Amniotic epithelial cell (primary cell): ENCODE measurements at places on chromosomes 2 and 18.

DNA sequence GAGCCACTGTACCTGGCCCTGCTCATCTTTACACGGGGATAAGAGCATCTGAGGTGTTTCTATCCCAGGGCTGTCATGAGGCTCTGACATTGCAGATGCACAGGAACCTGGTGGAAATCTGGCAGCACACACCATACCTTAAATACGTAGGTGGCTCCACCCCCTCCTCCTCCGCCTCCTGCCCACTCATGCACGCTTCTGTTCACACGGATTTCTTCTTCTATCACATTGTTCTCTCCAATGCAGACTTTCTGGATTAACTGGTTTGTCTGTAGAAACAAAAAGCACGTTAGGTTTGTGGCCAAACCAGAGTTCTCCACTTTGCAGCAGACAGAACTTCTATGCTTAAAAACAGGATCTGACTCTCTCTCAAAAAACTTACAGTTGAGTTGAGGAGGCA, 118.2 kb downstream of the CLIP4 start:
- DNase-seq = no peak

- peak; percentile 93 for DNase-seq
Measured at GRCh38 chr2:190978389-190979053, 35.5 kb downstream of the STAT1 start.

GRCh38 chr2:205687641-205687956, 5.3 kb downstream of the NRP2 start:
- no peak for DNase-seq

- DNase-seq = peak; percentile 51
Measured at GRCh38 chr2:9313443-9313842, 106.8 kb downstream of the ASAP2 start.

DNA sequence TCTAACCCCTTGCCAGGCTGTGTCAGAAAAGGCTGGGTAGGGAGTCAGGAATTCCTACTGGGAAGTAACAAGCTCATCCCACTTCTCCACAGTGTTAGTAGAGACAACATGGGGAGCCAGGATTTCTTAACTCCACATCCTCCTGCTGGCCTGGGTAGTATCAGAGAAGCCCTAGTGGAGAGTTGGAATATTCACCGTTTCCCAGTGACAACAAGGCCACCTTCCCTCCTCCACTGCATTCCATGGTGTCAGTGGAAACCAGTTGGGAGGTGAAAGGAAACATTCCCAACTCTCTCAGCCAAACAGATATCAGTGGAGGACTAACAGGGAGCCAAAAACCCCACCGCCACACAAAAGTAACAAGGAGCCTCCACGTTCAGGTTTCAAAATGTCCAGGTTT, 41.2 kb downstream of the SRD5A2 start:
- no peak for DNase-seq

DNA sequence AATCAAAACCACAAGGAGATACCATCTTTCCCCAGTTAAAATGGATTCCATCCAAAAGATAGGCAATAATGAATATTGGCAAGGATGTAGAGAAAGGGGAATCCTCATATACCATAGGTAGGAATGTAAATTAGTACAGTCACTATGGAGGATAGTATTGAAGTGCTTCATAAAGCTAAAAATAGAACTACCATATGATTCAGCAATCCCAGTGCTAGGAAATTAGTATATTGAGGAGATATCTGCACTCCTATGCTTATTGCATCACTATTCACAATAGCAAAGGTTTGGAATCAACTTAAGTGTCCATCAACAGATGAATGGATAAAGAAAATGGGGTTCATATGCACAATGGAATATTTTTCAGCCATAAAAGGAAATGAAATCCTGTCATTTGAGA, 251.2 kb downstream of the ZNF804A start:
- DNase-seq = no peak

DNA sequence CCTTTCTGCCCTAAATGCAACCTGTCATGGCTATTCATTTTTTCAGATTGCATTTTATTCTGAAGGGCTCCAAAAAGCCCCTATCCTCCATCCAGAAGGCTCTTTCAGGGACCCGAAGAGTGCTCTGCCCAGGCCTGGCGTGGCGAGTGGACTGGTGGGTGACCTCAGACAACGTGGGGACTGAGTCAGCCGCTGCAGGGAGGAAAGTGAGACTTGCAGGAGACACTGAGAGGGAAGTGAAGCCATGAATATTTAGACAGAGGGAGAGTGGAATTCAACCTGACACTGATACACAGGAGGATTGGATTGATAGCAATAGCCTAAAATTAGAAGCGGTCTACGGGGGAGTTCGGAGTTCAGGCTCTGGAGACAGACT, 63.6 kb upstream of the SIX2 start:
- DNase-seq = no peak

DNA sequence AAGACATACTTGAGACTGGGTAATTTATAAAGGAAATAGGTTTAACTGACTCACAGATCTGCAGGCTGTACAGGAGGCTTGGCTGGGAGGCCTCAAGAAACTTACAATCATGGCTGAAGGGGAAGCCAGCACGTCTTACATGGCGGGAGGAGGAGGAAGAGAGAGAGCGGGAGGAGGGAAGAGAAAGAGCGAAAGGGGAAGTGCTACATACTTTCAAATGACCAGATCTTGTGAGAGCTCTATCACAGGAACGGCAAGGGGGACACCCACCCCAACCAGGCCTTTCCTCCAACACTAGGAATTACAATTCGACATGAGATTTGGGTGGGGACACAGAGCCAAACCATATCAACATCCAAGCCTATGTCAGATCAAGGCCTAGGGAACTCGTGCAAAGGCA, 24.2 kb downstream of the MYL12B start:
- DNase-seq = no peak

DNA sequence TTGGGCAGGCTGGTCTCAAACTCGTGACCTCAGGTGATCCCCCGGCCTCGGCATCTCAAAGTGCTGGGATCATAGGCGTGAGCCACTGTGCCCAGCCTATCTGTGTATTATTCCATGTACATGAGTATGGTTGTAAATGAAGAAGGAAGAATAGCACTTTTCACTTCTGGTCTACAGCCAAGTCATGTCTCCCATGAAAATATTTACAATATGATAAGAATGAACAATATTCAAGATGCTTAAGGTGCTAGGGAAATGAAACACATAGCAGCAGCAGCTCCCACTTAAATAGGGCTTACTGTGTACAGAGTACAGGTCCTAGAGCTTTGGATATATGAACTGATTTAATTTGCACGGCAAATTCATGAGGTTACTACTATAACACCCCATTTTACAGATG, 70.3 kb upstream of the COL5A2 start:
- no peak for DNase-seq

DNA sequence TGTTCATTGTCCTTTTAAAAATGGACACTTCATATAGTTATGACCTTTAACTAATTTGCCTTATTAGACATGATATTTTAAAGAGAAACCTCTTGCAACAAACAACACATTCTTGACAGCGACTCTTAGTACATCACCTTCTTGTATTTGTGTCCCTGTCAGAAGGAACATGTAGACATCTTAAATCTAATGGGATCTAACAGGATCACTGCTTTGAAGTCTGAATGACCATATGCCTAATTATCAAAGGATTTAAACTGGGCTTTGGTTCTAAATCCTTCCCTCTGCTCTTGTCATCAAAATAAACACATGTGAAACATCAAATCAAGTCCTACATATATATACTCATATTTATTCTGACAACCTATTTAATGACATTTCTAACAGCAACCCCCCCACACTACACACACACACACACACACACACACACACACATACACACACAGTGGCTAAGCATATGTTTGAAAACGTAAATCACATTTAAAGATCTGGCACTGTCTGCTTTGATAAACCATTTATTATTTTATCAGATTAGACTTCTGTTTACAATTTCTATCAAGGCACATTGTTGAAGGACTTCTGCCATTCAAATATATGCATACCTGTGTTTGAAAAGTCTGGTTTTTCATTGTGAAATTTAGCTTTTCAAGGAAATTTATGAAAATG, 4.2 kb downstream of the GALNT13 start:
- no peak for DNase-seq

DNA sequence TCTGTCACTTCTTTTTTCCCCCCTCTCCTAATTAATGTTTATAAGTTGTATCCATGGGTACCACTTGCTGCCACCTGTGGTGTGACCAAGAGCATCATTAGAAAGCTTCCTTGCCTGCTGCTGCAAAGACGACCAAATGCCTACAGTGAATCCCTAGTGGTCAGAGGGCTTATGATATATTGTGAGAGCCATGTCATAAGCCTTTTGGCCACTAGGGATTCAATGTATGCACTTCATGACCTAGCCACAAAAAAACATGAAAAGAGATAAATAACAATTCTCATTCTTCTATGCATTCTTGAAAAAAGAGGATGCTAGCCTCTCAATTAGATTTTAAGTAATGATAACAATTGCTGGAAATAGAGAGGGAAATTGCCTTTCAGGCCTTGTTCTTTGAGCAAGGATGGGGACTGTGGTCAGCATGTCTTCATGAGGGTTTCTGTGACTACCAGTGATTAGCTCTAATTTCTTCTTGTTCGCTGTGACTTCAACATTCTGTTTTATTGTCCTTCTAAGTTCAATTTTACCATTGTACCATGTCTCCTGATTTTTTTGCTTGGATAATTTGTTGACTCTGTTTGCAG, 435.3 kb downstream of the TGIF1 start:
- no peak for DNase-seq

GRCh38 chr2:226791056-226791486, 8.5 kb downstream of the IRS1 start:
- DNase-seq = peak; percentile 71

DNA sequence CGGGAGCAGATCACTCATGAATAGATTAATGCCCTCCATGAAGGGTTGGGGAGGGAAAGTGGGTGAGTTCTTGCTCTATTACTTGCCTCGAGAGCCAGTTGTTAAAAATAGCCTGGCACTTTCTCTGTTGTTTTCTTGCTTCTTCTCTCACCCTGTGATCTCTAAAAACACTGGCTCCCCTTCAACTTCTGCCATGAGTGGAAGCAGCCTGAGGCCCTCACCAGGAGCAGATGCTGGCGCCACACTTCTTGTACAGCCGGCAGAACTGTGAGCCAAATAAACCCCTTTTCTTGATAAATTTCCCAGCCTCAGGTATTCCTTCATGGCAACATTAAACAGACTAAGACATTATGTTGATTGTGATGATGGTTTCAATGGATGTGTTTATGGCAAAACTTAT, 307.0 kb downstream of the PIEZO2 start:
- no peak for DNase-seq

DNA sequence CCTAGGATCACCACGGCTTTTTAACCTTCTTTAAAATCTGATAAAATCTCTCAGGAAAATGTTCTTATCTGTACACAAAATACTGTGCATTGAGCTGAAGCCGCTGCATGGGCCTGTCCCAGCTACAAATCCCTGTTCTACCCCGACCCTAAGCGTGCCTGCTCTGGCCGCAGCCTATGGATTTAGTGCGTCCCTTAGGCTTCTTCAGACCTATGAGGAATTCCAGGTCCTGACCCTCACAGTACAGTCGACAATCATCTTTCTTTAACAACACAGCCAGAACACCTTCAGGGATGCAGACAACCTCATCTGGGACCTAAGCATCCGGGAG, 477 bp upstream of the WDCP start:
- no peak for DNase-seq

- peak; percentile 9 for DNase-seq
Measured at GRCh38 chr18:11124054-11124453, 25.3 kb downstream of the PIEZO2 start.

DNA sequence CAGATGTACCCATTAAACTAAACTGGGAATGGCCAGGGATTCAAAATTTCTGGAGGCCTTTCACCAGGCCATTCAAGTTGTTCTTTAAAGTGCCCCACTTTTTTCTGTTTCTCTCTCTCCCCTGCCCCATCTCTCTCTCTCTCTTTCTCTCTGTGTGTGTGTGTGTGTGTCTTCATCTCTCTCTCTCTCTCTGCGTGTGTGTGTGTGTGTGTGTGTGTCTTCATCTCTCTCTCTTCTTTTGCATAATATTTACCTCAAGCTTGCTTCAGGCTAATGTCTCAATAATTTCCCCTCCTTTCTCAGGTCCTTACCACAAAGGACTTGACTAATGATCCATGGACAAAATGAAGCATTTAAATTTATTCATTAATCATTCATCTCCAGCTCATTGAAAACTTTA, 164.2 kb upstream of the KLHL14 start:
- peak; percentile 7 for DNase-seq

DNA sequence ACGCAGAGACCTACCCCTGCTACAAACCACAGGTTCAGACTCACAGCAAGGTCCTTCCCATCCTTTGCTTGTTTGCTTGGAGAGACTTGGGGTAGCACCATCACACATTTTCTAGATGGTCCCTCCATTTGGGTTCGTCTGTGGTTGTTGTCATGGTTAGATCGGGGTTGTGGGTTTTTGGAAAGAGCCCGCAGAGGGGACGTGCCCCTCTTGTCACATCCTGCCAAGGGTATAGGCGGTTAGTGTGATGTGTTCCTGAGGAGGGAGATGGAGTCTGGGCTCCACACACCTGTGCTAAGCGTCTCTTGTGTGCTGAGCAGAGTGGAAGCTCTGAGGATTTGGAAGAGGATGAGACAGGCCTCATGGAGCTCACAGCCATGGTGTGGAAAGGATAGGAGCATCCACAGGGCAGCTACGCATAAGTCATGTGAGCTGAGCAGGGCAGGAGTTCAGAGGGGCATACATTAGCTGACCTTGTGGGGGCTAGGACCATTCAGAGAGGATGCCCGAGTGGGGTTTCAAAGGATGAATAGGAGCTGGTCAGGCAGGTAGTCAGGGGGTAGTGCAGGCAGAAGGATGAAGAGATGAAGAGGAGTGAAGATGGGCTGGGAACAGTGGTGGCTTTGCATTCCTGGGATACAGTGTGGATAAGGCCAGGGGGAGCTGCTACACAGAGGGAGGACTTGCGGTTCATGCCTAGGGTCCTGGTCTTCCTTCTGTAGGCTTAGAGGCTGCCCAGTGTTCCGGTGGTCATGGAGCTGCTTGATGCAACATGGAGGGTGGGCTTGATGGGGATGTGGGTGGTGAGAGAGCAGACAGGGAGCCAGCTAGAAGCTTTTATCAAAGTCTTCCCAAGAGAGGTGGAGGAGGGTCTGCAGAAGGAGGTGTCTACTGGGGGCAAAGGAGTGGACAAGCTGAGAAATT, 62.9 kb downstream of the ACKR3 start:
- no peak for DNase-seq

DNA sequence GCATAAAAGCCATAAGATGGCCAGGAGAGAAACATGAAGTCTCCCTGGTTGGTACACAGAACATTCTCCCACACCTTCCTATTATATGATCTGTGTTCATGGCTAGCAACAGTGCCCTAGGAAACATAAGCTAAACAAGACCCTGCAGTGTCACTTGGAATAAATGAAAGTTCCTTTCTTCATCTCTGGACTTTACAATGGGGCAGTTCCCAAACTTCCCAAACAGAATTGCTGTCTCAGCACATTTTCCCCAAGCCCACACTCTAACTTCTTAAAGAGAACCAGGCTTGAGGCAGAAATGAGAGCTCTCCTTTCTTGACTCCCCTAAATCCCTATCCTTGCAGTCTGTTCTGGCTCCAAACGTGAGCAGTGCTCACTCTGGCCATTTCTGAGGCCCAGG, 173.2 kb upstream of the CREB1 start:
- no peak for DNase-seq

DNA sequence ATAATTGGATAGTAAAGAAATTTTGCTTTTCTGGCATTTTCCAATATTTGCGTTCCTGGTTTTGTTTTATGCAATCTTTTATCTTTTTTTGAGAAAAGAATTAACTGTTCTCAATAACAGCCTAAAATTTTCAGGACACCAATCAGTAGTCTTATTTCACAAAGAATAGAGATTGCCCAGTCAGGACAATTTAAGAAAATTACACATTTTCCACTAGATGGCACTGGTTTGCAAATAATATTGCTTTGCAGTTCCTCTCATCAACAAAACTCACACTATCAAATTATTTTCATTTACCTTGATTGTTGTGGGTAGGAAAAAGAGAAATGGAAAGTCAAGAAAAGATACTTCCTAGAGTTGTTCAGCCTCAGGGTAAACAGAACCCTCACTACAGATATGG, 2.4 kb upstream of the RBM45 start:
- DNase-seq = peak; percentile 51
